ENCODE measurements at places on chromosomes 5 and 9.

DNA sequence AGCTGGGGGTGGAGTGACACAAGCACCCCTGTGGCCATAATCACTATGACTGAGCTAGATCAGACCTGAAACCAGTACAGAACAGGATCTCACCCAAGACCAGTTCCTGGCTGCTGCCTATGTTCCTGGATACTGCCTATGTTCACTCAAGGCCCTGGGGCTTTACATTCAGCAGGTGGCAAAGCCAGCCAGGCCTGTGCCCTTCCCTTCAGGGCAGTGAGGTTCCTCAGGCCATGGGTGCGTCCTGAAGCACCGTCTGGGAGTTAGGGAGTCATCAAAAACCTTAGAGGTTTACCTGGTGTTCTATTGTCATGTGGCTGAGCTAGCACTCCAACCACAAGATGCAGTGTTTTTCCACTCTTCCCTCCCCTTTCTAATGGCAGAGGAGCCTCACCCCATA is 419.8 kb downstream of the TMEM232 start:
- DNase-seq, result no peak

- no peak for DNase-seq
Measured at GRCh38 chr5:84535281-84535680, 150.6 kb upstream of the EDIL3 start.

DNA sequence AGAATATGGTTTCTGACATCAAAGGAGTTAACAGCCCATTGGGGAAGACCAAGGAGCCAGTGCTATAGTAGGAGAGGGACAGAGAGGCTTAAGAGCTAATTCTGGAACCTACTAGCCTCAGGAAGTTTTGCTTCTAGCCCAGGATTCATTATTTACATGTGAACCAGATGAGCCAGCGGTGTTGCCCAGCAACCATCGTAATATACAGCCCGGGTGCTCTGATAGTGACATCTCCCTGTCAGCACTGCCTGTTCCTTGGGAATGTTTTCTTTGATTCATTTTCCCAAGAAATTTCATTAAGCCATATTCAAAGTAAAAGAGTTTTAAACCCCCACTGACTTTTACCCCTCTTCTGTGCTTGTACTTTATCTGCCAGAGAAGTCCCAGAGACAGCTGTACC is 217.4 kb upstream of the ADAMTSL1 start:
- peak; percentile 38 for DNase-seq

DNA sequence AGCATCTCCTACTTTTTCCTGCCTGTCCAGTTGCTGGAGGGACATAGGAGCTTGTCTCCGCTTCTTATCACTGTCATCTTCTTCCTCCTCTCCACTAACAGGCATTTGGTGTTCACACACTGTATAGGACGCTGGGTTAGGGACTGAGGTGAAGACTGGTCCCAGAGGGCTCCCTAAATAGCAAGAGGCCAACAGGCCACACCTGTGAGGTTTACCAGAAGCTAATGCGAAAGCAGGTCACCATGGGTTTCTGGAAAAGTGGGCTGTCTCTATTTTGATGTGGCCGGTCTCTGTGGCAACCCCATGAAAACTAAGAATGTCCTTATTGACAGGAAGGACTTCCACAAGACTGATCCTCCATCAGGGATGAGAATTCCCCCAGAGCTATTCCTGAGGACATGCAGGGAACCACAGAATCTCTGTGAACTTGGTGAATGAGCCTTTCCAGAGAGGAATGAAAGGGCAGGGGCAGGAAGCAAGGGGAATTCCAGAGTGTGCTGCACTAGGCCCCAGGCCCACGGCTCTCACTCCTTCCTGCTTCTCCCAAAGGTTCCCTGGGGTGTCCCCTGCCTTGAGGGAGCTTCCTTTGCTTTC is 61.7 kb downstream of the DAP start:
- DNase-seq, result peak; percentile 84

DNA sequence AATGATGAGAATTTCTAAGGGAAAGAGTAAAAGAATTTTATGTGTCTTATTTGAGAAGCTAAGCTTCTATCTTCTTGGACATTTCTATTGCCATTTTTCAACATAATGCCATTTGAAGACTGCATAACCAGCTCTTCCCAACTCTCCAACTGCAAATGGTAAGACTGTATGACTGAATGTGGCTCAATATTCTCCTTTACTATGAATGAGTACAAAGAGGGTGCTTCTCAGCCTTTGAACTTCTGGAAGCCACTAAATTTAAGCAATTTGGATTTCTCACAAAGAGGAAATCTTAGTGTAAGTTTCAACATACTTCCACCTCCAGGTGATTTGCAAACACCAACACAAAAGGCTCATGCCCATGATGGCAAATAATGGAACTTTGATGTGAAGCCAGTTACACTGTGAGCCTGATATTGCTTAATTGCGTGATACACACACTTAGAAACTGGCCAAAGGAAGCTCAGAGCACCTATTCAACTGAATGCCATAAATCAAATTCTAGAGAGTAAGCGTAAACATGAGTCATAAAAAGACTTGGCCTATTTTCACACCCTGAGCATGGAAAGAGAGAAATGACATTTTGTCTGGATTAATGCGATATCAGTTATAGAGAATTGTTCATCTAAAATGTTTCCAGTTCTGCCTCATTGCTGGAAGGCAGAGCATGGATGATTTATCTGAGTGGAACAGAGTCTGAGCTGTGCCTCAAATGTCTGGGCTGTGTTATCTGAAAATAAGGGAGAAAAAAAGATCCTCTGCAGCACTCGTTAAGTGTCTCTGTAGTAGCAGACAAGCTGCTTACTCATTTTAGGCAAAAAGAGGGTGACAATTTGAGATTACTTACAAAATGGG is 145.3 kb downstream of the PLK2 start:
- no peak for DNase-seq

GRCh38 chr9:115106642-115107041 is 11.3 kb downstream of the TNC start:
- no peak for DNase-seq

DNA sequence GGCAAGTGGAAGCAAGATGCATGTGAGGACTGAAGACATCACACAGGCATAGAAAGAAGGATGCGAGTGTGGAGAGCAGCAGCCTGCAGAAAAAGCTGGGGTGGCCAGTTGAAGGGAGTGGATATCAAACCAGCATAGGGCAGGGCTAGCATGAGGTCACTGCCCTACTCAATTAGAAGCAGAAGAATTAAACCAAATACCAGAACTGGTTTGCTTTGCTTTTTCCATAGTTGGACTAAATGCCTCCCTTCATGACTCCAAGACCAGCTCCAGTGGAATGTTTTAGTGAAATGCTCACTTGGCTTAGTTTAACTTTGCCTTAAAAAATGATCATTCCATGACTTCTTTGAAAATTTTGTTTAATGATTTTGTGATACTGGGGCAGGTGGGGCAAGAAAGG is 45.8 kb downstream of the TMEM167A start:
- DNase-seq, result no peak

GRCh38 chr5:170737591-170737990 is 45.9 kb upstream of the GABRP start:
- no peak for DNase-seq

DNA sequence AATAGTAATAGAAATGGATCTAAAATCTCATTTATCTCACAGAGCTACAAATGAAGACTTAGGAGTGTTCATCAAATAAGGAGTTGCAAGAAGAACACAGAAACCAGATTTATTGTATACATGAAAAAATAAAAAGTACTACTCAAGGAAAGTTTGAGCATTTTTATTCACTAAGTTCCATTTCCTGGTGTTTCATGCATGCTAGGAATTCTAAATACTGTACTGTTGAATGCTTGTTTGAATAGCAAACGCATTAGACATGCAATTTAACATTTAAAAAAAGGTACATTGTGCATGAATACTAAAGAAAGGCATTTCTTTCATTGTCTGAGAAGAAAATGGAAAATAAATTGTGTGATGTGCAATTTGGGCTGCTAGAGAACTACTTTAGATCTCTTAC is 52.1 kb downstream of the C6 start:
- no peak for DNase-seq

DNA sequence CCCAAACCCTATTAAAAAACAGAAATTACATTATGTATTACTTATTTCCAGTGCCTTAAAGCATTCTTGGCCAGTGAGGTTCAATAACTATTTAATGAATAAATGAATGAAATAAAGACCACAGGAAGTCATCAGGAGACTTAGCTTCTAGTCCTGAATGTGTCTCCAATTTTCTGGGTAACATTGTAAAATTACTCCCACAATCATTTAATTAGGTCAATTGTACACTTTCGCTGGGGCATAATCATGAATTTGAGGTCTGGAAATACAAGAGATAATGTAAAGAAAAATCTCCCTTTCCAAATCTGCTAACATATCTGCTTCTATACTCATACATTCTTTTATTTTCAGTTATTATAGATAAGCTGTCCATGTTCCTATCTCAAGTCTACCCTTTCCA is 199.2 kb downstream of the TLR4 start:
- no peak for DNase-seq

- DNase-seq, result no peak
Measured at GRCh38 chr5:58261605-58262004, 198.3 kb downstream of the PLK2 start.

GRCh38 chr9:94168203-94169000 is 84.1 kb downstream of the PTPDC1 start:
- no peak for DNase-seq

GRCh38 chr9:13805546-13805945 is 508.4 kb downstream of the NFIB start:
- DNase-seq, result no peak

DNA sequence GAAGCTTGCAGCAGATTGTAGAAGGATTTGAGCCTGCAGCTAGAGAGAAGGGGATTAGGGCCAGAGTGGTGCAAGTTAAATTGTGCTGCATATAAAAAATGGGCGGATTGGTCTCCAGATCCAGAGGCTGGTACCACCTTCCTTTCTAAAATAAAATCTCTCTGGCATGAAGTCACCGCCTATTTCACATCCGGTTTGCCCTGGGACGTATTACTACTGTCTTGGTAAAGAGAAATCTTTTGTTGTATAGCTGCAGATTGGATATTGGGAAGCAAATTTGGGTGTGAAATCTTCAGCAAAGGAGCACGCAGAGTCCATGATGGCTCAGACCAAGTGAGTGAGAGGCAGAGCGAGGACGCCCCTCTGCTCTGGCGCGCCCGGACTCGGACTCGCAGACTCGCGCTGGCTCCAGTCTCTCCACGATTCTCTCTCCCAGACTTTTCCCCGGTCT is at the start of gene GABRA1:
TSS of gene GABRA1 (plus strand) at position 180 of the 451 bp plus-strand sequence. CDS start 2,691 bp downstream, outside the sequence.
- DNase-seq, result no peak

DNA sequence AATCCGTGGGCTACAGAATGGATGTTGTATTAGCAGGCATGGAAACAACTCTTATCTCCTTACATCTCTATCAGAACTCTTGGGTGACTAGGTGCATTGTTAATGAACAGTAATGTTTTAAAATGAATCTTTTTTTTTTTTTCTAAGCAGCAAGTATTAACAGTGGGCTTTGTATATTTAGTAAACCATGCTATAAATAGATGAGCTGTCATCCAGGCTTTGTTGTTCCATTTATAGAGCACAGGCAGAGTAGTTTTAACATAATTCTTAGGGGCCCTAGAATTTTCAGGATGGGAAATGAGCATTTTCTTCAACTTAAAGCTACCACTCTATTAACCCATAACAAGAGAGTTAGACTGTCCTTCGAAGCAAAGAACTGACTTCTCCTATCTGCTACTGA is 233.7 kb upstream of the ADAMTSL1 start:
- no peak for DNase-seq

- DNase-seq, result no peak
Measured at GRCh38 chr5:149157330-149157729, 16.0 kb downstream of the ABLIM3 start.

GRCh38 chr9:116713271-116713670 is 26.2 kb downstream of the TRIM32 start:
- DNase-seq, result no peak

DNA sequence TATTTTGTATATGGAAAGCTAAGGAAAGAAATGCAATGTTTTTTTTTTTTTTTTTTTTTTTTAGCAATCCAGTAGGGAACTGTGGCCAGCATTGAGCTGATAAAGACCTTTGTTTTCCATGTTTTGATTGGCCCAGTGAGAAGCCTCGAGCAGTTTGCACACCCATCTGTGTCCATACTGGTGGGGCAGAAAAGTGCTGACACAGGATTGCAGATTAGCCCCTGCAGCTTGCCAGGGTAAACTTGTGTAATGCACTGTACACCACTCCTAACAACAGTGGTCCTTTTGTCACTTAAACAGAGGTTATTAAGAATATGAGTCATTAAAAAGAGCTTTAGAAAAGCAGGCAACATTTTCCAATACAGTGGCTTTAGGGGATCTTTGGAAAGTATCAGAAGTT is 132.8 kb upstream of the CDKN2B start:
- no peak for DNase-seq

DNA sequence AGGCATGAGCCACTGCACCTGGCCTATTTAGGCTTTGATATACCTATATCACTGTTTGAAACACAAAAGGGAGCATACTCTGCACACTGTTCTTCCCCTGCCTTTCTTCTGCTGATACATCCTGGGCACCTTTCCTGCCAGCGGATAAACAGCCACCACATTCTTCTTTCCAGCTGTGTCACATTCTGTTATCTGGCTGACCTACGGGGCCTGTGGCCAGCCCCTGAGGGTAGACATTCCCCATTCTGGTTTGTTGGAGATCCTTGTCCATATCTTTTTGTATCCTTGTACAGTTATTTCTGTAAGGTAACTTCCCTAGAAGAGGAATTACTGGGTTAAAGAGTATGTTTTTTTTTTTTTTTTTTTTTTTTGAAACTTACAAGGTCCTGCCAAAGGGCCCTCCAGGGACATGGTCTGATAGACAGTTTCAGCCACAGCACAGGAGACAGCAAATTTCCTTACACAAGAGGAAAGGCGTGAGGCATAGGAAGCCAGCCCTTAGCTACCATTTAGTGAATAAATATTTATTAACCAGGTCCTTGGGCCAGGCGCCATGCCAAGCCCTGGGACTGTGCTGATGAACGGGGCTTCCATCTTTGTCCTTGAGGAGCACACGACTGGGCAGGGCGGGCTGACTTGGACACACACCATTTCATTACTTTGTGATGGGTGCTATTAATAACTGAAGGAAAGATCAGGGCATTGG is 57.8 kb downstream of the ERGIC1 start:
- no peak for DNase-seq

DNA sequence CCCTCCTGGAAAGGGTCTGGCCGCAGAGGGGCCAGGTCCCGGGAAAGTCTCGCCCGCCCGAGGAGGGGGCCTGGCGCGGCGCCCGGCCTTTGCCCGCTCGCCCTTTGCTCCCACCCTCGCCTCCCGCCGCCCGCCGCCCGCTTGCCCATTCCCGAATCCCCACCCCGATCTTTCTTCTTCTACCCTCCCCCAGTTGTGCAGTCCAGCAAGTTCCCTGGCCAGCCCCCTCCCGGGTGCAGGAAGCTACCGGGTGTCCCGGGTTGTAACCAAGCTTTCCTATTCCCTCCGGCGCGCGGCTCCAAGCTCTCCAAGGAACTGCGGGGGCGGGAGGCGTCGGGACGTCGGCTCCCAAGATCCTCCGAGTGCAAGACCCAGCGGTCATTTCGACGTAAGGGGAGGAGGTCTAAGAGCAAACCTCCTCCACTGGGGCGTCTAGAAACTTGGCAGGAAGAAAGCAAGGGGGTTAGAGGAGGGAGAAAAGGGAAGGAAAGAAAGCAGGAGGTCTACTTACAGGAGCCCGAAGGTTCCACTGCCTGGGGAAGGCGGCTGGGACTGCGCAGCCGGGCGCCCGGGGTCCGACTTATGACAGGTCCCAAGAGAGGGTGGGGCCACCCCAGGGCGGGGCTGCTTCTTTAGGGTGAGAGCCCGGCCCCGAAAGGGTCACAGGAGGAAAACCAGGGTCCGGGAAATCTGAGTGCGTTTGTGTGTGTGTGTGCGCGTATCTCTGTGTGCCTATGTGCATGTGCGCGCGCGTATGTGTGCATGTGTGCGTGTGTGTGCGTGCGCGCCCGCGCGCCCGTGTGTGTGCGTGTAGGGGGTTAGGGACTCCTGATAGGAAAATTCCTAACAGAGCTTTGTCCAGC is at the start of gene PTGR1:
TSS of gene PTGR1 (minus strand) at position 556 of the 863 bp plus-strand sequence. CDS start 2,225 bp downstream, outside the sequence.
- no peak for DNase-seq

GRCh38 chr9:26439061-26439624 is 453.5 kb downstream of the CAAP1 start:
- DNase-seq, result no peak

All from Karpas-422 (cell line).